ENCODE measurements at places on chromosomes 6 and 20.

DNA sequence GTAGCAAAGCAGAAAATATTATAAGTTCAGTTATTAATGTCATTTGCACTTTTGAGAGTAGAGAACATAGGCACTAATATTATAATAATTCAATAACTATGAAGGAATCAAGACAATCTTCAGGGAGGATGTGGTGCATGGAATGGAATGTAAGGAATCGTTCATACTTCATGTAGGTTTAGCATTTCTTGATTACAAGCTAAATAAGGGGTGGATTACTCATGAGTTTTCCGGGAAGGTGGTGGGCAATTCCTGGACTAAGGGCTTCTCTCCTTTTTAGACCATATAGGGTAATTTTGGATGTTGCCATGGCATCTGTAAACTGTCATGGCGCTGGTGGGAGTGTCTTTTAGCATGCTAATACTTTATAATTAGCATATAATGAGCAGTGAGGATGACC is 9.1 kb upstream of the BTNL2 start:
- DNase-seq = no peak

DNA sequence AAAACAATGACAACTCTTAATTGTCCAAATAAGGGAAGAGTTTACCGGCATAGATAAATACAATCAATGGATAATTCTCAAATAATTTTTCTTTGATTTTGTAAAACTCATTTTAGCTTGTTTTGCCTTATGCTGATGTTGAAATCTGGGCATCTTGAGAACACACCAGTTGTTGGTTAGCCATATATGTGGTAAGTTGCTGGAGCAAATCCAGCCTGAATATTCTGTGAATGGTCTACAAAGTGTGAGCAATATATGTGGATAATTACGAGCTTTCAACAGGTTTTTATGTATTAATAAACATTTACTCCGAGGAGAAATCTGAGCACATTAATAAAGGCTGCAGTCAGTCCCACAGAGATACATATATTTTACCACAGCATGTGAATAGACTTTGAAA is 423.6 kb downstream of the BCKDHB start:
- no peak for DNase-seq

DNA sequence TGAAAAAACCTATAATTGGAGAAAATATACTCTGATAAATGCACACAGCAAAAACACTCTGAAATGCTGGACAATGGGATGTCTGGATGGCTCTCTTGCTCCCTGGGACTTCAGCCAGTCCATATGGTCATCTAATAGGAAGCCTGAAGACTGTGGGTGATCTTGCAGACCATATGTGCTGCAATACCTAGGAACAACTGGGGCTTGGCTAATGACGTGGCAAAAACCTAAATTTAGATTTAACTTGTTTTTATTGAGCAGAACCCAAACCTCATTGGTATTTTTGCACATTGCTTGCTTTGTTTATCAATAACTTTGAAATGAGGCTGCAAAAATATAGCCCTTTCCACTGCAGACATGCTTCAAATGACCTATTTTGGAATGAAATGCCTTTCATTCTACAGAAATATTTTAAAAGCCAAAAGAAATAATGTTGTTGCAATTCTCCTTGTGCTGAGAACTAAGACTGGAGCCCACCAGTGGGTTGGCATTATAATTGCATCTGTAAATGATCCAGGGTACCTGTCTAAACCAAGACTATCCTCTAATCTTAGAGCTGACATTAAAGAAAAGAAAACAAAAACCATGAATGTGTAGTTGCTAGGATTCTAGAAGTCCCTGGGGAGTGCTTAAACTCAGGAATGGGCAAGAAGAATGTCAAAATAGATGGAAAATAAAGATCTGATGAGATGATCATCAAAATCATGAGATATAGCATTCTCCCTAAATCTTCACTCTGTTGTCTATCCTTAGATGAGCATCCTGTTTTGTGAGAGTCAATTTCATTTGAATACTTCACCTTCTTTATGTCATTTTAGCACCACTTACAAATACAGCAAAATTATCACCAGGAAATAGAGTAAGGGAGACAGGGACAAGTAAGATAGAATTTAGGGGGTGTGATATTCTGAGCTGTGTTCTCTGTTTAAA is 152.1 kb upstream of the RIMS1 start:
- no peak for DNase-seq

- DNase-seq = no peak
Observed at GRCh38 chr6:154815938-154816820, 83.0 kb downstream of the SCAF8 start.
